ENCODE measurements at places on chromosomes 11 and 22. TPM values are rescaled to one million over a fixed set of nuclear protein-coding genes. Genes with fewer than 3 reads are reported as not detected.

Gene SELENOM
- total RNA-seq = 2.3 TPM

Gene PEX16
- total RNA-seq = 54.1 TPM

Gene TCIRG1
- 295 TPM for total RNA-seq

Gene PTPRJ
- total RNA-seq = 83.0 TPM

Gene SCGB1A1
- total RNA-seq = not detected

Gene THOC5
- total RNA-seq = 41.6 TPM

Gene GRM5
- not detected for total RNA-seq

Gene KDM4D
- total RNA-seq = 1.1 TPM

Gene CD3G
- total RNA-seq = 225 TPM

Gene TYR
- total RNA-seq = not detected

Gene SNAP29
- 34.7 TPM for total RNA-seq

Gene ZC3H12C
- total RNA-seq = 3.8 TPM

Gene RASGRP2
- 183 TPM for total RNA-seq

Gene CXCR5
- 0.86 TPM for total RNA-seq

Gene RHOD
- total RNA-seq = 0.33 TPM

Gene SMTNL1
- total RNA-seq = not detected

Gene DLG2
- 1.3 TPM for total RNA-seq

Gene UPK2
- total RNA-seq = not detected

Gene PYGM
- 3.1 TPM for total RNA-seq

Gene OR8G1
- total RNA-seq = not detected

Gene API5
- 103 TPM for total RNA-seq

Gene CREB3L1
- not detected for total RNA-seq

Gene EXPH5
- 1.0 TPM for total RNA-seq

Gene FAM180B
- total RNA-seq = 0.15 TPM

Gene MISFA
- total RNA-seq = 1.3 TPM

Gene PATE1
- total RNA-seq = not detected

Gene OR52I1
- total RNA-seq = not detected

Gene OR51E2
- total RNA-seq = not detected

Gene MYBPC3
- not detected for total RNA-seq

Gene CDKN1C
- 0.55 TPM for total RNA-seq

Gene TRIM48
- total RNA-seq = not detected

Gene SYT12
- not detected for total RNA-seq

Gene OR51B6
- not detected for total RNA-seq

Gene LTBP3
- 55.4 TPM for total RNA-seq

Gene CHRM1
- not detected for total RNA-seq

Gene OR51G2
- not detected for total RNA-seq

Gene KIRREL3
- not detected for total RNA-seq

Gene TRIM51
- total RNA-seq = not detected

Gene SERPIND1
- total RNA-seq = not detected

Gene SLC17A6
- total RNA-seq = not detected

Gene MMP8
- not detected for total RNA-seq

Gene SAA1
- not detected for total RNA-seq

Gene UBASH3B
- total RNA-seq = 18.4 TPM

Gene MS4A15
- total RNA-seq = not detected

Gene HRAS
- 45.1 TPM for total RNA-seq

Gene SLC7A4
- total RNA-seq = not detected

Gene GDPD4
- total RNA-seq = not detected

Gene DRD4
- 0.18 TPM for total RNA-seq

Gene PRG3
- not detected for total RNA-seq

Gene ANKK1
- not detected for total RNA-seq

All from activated CD4-positive, alpha-beta memory T cell treated with anti-CD3 and anti-CD28 coated beads, Interleukin-2, amount 10 ng/mL, durations not matched to agents 7 days and 5 days (primary cell).